Cerebellar cortex (tissue), 1 donor: ENCODE measurements at places on chromosomes 6 and 20.

DNA sequence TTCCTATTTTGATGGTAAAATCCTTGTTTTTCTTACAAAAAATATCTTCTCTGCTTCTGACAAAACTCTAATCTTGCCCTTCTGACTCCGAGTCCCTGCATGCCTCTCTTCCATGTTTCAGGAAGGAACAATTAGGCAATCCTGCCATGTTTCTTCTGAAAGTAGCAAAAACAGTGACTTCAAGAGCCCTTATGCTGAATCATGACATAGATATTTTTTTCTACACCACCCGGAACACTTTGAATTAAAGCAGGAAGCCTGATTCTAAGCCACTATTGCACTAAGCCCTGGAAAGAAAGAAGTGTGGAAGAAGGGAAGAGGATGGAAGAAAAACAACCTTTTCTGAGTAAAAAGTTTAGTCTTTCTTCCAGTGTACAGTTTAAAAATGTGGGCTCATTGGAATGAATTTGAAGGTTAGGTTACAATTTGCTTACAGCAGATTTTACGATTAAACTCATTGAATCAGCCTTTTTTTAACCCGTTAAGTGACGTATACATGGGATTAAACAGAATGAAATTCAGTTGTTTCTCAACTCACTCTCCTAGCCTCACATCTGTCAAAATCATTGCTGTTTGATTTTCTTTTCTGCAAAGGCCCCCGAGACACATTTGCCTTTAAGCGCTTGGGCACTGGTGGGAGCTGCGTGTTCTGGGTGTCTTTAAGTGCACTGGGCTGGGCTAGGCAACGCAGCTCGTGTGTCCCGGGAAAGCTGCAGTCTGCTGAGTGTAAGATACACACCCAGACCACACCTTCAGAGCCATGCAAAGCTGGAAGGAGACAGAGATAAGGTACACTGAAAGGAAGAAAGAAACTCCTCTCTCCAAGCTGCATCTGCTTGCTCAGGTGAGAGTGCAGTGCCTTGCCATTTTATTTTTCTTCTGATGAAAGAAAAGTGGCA lies 159.4 kb upstream of the CITED2 start:
- no peak for DNase-seq

- no peak for DNase-seq
Measured at GRCh38 chr20:43781215-43781614, 54.4 kb upstream of the GTSF1L start.

DNA sequence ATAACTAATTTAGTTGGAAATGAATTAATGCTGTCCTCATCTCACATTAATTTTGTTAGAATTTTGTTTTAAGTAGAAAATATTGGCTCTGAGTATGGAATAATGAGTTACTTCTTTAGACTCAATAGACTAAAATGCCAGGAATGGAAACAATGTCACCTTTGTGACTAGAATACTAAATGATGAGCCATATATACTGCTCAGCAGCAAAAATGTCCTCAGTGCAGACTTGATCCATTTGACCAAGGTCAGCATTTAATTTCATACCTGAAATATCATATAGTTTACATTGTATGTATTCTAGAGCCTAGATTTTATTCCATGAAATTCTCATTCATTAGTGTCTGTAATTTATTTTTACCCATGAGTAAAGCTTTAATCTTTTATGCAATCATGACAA lies 217.7 kb downstream of the ADGRB3 start:
- no peak for DNase-seq

- no peak for DNase-seq
Measured at GRCh38 chr6:144897441-144897921, 612.3 kb downstream of the UTRN start.

GRCh38 chr6:98546376-98546775 lies 288.0 kb upstream of the POU3F2 start:
- DNase-seq, result no peak

- no peak for DNase-seq
Measured at GRCh38 chr6:57198926-57199636, 23.0 kb downstream of the RAB23 start.

GRCh38 chr20:53712212-53712977 lies 118.8 kb upstream of the ZNF217 start:
- no peak for DNase-seq

DNA sequence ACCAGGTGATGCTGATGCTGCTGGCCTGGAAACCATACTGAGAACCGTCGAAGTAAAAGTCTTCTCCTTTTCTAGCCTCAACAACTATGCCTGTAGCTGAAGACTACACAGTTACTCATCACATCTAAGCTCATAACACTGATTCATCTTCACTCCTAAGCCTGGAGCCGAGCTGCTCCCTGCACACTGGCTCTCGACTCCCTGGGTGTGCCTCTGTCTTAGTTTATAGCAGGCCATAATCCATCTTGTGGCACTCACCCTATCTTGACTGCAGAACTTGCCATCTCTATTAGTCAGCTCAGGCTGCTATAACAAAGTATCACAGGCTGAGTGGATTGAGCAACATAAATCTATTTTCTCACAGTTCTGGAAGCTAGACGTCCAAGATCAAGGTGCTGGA lies 191.0 kb downstream of the UNC5CL start:
- DNase-seq, result no peak

DNA sequence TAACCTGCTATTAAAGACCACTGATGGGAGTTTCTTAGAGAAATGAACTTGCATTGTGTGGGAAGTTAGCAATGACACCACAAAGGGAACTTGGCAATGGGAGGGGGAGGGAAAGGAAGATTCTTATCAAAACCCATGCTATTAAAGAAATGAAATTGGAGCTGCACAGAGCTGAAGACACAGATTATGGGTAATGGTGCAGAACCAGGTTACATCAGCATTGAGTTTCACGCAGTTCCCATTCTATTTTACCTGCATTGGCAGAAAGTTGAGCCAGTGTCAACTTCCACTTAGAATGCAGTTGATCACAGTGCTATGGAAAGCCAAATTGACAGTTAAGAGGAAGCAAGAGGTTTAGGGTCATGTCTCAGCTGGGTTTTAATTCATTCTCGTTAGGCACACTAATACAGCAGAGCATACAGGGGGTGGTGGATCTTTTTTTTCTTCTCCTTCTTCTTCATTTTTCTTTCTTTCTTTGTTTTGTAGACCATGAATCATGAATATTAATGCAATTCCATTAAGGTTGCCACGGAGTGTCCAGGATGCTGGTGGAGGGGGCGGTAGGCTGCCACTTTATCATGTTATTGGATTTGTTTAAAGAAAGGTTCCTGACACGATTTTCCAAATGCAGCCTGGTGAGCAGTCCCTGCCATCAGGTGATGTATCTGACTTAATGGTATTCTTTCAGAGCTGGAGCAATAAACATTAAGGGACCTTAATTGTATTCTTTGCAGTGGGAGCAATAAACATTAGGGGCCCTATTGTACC lies 1092.0 kb upstream of the MAP3K7 start:
- DNase-seq, result no peak

GRCh38 chr20:48680650-48681049 lies 147.1 kb downstream of the PREX1 start:
- no peak for DNase-seq

DNA sequence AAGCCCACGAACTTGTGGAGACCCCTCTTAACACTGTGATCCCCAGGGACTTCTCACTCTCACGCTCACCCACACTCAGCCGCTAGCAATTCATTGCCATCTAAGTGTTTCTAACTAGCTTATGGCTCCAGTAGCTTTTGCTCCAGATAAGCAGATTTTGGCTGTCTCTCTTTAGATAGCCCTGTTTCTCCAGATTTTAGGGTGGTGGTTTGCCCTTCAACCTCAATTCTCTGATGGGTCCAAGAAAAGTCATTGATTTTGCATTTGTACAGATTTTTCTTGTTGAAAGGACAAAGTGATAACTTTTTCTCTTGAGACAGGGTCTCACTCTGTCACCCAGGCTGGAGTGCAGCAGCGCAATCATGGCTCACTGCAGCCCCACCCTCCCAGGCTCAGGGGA lies 41.2 kb downstream of the NR2E1 start:
- no peak for DNase-seq

- DNase-seq, result no peak
Measured at GRCh38 chr6:47628448-47629272, 69.7 kb upstream of the ADGRF4 start.

- no peak for DNase-seq
Measured at GRCh38 chr20:42598581-42598980, 591.1 kb downstream of the PTPRT start.

DNA sequence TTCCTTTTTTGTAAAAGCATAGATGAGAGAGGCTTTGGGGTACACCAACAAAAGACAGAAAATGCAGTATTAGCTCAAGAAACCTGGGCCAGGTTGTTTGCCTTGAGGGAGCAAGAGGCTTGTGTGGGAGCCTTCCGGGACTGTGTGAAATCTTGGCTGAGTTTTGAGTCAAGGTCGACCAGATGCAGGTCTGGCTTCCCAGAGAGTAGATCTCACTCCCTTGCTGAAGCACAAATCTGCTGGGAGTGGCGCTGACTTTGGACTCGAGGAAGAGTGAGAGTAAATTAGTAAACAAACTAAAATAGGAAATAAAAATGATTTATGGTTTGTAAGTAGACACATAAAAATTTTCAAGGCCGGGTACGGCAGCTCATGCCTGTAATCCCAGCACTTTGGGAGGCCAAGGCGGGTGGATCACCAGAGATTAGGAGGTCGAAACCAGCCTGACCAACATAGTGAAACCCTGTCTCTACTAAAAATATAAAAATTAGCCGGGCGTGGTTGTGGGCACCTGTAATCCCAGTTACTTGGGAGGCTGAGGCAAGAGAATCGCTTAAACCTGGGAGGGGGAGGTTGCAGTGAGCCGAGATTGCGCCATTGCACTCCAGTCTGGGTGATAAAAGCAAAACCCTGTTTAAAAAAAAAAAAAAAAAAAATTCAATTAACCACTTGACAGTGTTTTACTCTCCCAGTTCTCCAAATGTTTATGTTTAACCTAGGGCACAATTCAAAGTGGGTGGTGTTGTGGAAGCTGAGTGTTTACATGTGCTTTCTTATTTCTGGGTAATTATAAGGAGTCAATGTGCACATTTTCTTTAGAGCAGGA lies 27.7 kb upstream of the EDN1 start:
- DNase-seq, result no peak
